ENCODE measurements at places on chromosomes 7 and 10.

DNA sequence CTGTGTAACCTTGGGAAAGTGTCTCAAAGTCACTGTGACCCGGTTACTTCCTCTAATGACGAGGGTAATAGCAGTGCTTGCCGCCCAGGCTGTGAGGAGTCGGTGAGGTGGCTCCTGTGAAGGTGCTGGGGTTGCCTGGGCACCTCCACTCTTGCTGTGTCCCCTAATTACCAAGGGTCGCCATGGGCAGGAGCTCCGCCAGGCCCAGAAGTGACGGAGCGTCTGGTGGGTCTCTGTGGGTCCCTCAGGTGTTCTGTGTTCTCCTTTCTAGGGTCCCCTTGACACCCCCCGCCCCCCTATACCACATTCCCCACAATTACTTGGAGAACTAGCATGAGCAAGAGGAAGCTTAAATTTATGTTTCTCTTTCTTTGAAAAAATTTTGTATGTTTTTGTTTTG lies 161.5 kb downstream of the WDR37 start:
- no peak for DNase-seq

DNA sequence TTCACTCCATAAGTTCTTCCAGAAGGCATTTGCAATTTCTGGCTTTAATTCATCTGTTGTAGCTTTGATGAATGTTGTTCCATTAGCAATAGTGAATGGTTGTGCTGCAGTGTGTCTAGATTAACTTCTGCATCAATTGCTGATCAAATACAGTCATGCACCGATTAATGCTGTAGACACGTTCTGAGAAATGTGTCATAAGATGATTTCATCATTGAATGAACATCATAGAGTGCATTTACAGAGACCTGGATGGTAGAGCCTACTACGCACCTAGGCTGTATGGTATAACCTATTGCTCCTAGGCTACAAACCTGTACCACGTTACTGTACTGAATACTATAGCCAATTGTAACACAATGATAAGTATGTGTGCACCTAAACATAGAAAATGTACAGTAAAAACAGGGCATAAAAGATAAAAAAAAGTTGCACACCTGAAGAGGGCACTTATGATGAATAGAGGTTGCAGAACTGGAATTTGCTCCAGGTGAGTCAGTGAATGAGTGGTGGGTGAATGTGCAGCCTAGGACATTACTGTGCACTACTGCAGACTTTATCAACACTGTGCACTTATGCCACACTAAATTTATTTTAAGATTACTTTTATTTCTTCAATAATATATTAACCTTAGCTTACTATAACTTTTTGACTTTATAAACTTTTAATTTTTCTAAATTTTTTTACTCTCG lies 170.7 kb downstream of the HERPUD2 start:
- no peak for DNase-seq

- no peak for DNase-seq
Observed at GRCh38 chr10:70985824-70986622, 97.7 kb upstream of the PCBD1 start.

GRCh38 chr7:154928136-154929005 lies 74.6 kb downstream of the PAXIP1 start:
- peak; percentile 49 for DNase-seq

- no peak for DNase-seq
Observed at GRCh38 chr7:45198986-45199385, 41.4 kb downstream of the RAMP3 start.

DNA sequence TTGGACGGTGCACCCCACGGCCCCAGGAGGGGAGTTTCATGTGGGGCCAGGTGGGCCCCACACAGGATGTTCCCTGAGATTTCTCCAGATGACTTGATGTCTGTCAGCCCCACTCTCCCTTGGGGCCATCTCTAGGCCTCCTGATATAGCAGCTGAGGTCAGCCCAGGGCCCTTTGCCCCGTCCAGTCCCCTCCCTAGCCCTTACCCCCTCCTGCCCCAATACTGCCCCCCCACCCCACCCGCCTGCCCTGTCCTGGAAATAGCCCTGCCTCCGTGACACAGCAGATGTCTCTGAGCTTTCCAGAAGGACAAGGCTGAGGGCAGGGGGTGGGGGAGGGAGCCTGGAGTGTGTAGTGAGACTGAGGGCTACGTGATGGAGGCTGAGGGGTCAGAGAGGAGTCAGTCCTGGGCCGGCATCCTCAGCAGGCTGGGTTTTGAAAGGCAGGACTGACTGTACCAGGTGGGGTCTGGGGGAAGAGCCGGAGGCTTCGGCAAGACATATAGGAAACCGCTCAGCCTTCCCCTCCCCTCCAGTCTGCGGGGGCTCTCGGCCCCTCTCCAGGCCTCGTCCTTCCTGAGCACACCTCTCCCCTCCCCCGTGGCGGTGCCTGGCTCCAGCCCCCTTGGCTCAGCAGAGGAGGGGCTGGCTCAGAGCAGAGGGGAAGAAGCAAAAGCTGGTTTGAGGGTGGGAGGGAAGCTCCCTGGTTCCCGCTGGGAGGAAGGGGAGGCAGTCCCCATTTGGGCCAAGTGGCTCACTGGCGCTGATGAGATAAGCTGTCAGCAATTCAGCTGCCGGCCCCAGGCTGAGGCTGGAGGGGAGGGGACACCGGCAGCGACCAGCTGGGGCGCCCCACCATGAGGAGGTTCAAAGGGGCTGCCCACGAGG lies 2.0 kb downstream of the FLNC start:
- DNase-seq, result no peak

DNA sequence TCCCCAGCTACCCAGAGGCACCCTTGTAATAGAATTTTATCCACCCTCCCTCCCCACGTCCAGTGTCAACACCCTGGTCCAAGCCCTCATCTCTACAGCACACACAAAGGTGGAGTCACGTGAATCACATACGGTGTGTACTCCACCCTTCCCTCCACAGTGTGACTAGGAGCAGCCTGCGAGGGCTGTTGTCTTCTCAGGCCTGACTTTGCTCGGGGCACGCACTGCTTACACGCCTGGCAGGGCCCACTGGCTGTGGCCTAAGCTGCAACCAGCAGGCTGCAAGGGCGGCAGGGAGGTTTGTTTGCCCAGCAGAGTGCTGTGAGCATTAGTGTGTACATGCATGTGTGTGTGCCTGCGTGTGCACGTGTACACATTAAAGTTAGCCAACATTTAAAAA lies 93.7 kb downstream of the COBL start:
- DNase-seq, result no peak

- DNase-seq, result no peak
Observed at GRCh38 chr7:40836218-40836617, 701.4 kb downstream of the SUGCT start.

GRCh38 chr7:24457219-24457558 lies 116.1 kb upstream of the PALS2 start:
- DNase-seq, result no peak

GRCh38 chr7:1639071-1639470 lies 31.0 kb upstream of the ELFN1 start:
- no peak for DNase-seq

DNA sequence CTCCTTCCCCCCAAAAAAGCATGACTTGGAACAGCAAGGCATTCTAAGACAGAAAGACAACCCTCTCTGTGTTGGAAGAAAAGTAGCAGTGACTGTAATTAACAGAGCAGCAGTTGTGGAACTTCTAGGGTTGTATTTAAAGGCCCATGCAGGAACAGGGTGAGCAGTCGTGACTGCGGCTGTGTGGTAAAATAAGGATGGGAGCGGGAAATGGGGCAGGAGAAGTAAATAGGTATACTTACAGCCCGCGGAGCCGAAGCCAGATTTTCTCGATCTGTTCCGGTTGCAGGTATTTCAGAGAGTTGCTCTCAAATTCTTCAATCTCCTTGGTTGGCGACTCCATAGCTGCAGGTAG lies 179 bp downstream of the PDE1C start:
- DNase-seq, result no peak

DNA sequence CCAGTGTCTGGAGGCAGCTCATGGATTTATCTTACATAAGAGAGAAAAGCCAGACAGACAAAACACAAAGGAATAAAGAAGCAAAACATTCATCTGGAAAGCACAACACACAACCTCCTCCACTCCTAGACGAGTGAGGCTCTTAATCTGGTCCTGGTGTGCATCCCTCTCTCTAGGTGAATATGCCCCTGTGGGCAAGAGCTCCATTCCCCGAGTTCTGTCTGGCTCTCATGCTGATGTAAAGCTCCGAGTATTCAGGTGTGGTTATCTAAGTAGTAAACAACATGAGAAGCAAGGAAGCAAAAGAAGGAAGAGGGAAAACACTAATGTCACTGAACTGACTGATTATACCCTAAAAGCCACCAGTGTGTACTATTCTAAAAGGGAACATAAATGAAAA lies 47.9 kb upstream of the FEZF1 start:
- no peak for DNase-seq

DNA sequence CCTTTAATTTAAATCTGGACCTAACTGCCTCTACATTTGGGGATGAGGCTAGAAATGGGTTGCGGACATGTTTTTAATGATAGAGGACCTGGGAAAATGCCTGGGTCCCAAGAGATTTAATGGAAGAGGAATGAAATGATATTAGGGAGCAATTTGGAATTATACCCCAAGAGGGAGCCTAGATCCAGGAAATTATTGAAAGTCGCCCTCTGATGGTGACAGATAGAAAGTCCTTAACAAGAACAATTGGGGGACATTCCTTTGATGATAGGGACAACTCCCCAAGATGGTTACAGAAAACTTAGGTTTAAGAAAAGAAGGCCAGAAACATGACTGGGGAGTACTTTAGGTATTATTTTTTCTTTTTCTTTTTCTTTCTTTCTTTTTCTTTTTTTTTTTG lies 9.5 kb upstream of the TSGA13 start:
- DNase-seq, result no peak

DNA sequence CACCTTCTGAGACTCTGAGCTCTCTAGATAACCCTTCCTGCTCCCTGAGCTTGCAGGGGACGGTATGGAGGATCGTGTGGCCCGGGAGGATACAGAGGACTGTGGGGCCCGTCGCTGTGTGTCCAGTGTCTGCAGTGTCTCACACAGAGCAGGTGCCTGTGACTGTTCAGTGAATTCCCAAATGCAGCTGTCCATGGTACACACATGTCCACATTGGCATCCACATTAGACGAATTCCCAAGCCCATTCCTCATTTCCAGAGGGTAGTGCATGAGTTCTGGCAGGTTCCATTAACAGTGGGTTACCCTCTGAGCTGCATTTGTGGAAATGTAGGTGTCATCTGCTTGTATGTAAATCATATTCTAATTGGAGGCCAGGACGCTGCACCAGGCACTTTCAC lies 39.5 kb downstream of the WDFY4 start:
- DNase-seq, result no peak

- no peak for DNase-seq
Observed at GRCh38 chr10:70834441-70835151, 18.8 kb downstream of the SGPL1 start.

GRCh38 chr7:26958834-26959233 lies 94.4 kb upstream of the SKAP2 start:
- no peak for DNase-seq

DNA sequence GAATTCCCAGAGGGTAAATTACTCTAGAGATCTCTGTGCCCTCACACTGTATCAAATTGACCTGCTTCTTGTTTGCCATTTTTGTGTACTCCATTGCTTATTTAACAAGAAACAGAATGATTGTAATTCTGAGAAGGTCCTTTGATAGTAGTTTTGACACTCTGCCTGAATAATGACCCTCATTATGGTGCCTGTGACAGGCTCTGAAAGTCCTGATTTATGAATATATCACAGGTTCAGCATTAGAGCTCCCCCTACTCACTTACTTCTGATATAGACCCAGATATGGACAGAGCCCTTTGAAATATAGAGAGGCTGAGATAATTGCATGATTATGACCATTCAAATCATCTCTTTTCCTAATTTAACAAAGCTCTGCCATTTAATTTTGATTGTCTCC lies 465.2 kb downstream of the MDFIC start:
- no peak for DNase-seq

DNA sequence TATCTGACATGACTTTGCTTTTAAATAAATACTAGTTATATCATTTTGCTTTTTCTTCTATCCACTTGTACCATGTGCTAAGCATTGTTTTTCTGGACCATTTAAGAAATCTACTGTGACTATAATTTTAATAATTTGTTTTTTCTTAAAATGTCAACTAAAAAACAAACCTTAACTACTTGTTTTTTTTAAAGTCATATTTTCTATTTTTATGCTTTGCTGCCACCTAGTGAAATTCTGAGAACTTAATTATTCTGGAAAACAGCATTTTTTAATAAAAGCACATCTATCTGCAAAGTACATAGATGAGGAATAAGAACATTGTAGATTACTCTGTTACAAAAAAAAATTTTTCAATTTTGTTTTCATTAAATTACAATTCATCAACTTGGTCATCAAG lies 47.4 kb downstream of the ORC5 start:
- DNase-seq, result no peak

DNA sequence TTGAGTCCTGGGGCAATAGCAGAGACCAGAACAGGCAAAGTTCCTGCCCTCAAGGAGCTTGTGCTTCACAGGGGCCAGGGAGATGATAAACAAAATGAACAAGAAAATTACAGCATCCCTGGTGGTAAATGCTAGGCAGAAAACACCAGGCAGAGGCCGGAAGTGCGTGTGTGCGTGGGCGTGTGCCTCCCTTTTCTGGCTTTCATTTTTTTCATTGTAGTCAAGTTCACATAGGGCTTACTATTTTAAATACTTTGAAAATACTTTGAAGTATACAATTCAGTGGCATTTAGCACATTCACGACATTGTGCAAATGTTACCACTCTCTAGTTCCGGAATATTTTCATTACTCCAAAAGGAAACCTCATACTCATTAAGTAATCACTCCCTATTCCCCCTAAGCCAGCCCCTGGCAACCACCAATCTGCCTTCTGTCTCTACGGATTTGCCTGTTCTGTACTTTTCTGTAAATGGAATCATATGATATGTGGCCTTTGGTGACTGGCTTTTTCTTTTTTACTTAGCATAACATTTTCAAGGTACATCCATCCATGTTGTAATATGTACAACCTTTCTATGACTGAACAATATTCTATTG lies 88.1 kb upstream of the PDCD4 start:
- DNase-seq, result peak; percentile 75

DNA sequence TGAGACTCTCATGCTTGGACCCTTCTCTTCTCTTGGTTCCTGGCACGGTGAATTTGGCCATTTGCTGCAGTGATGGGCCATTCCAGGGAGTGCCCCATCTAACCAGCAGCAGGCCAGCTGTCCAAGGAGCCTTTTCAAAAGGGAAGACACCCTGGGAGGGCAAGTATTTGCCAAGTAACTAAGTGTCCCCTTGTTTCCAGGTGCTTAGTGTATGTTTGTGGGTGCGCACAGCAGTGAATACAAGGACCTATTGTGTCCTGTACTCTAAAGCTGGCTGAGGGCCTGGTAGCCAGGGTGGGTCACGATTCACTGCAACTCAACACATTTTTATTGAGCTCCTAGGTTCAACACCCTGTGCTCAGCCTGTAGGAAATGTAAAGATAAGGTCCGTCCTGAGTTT lies 348.8 kb downstream of the RNLS start:
- DNase-seq, result no peak
